SJSA1 (cell line): ENCODE measurements at places on chromosomes 6 and 20.

- no peak for DNase-seq
Observed at GRCh38 chr20:36988494-36988966, 37.0 kb upstream of the SAMHD1 start.

DNA sequence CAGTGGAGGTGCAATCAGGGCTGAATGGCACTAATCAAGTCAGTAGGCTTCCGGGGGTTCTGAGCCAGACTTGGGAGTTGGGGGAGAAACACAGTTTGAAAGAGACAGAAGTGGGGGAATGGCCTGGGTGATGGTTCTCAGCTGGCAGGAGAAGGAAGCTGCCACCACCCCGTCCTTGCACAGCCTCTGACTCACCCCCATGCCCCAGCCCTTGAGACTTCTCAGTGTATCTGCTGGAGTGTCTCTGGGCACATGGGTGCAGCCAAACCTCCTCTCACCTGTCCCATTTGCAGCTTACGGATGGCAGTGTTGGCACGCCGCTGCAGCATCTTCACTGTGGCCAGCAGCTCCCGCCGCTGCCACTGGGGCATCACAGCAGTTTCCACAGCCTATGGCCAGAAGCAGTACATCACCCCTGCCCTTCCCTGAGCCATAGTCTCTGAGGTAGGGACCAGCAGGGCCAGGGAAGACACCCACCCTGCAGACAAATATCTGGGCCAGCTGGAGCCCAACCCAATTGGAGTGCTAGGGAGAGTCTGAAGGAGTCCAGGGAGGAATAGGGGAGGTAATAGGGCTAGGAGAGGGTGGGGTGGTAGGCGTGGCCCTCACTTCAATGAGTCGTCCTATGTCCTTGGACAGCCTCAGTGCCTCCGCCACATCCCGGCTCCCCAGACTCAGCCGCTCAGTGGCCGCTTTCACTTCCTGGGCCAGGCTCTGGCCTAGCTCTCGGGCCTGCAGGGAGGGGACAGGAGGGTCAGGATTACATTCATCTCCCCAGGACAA, 11.2 kb downstream of the AARS2 start:
- DNase-seq = no peak

DNA sequence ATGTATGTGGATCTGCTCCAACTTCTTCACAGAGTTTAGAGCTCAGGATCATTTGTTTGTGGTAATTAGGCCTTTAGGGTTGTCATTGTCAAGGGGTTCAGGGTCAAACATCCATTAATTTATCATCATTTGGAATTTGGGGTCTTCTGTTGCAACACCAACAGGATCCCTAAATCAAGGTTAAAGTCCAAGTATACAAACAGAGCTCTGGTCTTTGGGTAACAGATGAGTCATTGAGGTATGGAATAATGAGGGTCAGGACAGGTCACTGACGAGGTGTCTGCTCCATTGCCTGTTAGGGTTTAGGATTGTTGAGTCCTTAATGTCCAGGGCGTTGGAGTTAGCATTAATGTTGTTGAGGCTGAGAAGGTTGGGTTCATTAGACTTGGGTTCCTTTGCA, 47.6 kb downstream of the PRND start:
- no peak for DNase-seq

DNA sequence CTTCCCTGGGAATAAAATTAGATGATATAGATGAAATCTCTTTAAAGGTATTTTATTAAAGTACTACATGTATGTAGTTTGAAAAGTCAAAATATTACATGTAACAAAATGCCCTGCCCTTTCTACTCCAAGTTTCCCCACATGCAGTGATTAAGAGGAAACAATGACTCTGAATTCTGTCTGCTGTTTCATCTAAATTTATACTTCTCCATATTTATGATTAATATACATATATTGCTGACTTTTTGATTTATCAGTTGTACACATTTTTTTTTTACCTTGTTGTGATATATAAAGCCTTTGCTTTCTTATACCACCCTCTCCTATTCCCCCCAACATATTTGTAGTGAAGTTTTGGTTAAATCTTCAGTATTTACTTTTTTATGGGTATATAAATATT, 127.9 kb downstream of the ZFAND3 start:
- DNase-seq = no peak

DNA sequence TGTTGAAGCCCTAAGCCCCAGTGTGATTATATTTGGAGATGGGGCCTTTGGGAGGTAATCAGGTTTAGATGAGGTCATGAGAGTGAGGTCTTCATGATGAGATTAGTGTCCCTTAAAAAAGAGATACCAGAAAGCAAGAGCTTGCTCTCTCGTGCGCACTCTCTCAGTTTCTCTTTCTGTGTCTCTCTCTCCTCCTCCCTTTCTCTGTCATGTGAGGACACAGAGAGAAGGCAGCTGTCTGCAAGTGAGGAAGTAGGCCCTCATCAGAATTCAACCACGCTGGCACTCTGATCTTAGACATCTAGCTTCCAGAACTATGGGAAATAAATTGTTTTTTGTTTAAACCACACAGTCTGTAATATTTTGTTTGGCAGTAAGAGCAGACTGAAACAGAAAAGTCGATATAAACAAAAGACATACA, 180.5 kb downstream of the IBTK start:
- no peak for DNase-seq

DNA sequence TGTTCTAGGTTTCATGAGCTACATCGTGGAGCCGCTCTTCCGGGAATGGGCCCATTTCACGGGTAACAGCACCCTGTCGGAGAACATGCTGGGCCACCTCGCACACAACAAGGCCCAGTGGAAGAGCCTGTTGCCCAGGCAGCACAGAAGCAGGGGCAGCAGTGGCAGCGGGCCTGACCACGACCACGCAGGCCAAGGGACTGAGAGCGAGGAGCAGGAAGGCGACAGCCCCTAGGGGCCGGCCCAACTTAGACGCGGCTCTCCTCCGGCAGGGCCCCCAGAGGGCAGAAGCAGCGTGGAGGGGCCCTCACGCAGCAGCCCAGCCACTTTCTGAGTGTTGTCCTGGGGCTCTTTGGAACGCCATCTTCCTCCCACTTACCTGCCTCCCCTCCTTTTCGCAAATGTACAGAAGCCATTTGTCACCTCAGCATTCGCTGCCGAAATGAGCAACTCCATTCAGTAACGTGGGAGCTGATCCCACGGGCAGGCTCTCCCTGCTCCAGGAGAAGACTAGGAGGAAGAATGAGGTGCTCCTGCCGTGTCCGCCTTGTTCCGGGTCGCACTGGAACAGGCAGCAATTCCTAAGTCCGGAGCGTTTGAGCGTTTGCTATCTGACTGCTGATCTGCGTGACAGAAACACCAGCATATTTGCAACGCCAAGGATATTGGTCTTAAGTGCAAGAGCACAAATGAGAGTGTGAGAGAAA, 58.4 kb downstream of the MTFR2 start:
- DNase-seq = no peak

DNA sequence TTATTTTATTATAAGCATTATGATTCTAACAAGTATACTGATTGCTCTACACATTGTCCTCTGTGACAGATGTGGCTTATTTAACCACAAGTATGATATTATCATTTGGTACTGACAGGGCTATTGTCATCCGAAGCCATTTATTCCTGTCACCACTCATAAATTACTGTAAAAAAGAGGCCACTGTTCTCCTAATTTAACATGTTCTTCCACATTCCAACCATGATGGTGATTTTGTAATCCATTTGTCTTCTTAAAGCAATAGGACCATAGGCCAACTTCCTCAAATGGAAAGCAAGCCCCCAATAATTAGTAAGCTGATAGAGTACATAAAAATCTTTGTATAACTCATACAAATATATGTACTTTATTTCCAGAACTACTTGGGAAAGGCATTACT, 50.6 kb downstream of the FUT9 start:
- no peak for DNase-seq

- DNase-seq = no peak
Observed at GRCh38 chr6:72212686-72213085, 326.3 kb downstream of the RIMS1 start.

DNA sequence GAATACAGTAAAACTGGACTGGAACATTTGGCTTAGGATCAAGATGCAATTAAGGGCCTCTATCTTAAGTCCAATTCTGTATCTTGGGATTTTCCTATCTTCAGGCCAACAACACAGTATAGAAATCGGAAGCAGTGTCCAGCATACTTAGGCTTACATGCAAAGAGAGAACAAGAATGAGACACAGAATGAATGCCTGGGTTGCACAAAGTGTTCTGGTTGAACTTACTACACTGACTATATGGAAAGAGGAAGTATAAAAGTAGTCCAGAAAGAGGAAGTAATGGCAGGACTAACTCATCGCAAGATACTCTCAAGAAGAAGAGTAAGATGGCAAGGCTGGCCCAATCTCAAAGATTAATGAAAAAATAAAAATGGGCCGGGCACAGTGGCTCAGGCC, 87.6 kb downstream of the BTBD9 start:
- no peak for DNase-seq

DNA sequence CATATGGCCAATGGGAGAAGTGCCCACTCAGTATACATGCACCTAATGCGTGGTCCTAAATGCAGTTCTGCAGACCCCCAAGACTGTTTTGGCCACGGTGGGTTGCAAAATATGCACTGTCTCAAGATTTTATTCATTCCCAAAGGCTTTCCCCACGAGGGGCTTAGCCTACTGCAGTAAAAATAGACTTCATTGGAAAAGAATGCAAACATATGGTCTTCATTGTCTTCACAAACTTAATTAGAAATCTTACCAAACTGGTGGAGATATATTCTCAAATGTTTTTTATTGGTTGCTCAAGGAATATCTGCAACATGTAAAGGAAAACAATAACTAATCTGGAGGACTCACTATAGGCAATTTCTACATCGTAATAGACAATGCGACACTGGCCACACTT, 31.6 kb upstream of the PRL start:
- DNase-seq = peak; percentile 48

- no peak for DNase-seq
Observed at GRCh38 chr20:34155836-34156235, 43.8 kb upstream of the EIF2S2 start.

GRCh38 chr20:18790787-18791186, 22.8 kb upstream of the SCP2D1 start:
- DNase-seq = no peak

DNA sequence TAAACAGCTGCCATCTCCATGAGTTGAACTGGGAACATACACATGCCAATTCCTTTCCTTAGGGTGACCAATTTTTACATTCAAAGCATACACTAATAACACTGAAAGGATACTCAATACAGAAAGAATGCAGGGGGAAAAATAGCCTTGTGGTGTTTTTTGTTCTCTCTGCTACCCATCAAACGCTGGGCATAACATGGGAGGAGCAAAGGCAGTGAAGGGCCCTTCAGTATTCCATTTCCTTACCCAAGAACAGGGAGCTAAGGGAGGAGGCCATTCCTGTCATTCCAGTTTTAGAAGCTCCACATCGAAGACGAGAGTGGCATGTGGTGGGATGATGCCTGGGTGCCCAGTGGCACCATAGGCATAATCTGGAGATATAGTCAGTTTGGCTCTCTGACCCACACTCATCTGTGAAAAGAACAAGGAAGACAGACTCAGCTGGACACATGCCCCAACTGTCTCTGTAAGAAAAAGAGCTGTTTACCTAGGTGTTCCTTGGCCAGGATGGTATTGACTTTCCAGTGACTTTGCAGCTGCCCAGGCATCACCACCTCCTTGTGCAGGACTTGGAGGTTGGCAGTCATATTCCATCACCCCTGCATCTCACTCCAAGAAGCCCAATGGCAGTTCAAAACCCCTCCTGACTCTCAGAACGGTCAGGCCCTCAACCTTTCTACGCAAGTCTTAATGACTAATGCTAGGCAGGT, 20.9 kb downstream of the FKBP1A start:
- DNase-seq = peak; percentile 16

GRCh38 chr6:129209355-129209754, 326.4 kb downstream of the LAMA2 start:
- no peak for DNase-seq

GRCh38 chr20:34560614-34561013, 2.1 kb downstream of the MAP1LC3A start:
- no peak for DNase-seq

- no peak for DNase-seq
Observed at GRCh38 chr6:132888701-132889100, 74.3 kb downstream of the RPS12 start.

DNA sequence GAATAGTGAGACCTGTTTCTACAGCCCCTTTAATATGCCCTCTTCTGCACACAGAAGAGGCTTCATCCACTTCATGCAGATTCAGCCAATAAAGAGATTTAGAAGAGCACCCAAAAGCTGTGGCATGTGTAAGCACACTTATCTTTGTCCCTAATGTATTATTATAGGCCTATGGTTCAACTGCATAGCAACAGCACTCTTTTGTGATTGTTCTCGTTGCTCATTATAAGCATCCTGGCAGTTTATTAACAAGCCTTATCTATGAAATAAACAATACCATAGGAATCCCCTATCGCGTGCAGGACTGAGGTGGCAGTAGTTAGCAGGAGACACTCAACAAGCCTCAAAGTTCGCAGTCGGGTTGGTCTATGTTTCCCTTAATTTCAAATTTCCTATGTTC, 138.5 kb upstream of the BEND6 start:
- DNase-seq = no peak

DNA sequence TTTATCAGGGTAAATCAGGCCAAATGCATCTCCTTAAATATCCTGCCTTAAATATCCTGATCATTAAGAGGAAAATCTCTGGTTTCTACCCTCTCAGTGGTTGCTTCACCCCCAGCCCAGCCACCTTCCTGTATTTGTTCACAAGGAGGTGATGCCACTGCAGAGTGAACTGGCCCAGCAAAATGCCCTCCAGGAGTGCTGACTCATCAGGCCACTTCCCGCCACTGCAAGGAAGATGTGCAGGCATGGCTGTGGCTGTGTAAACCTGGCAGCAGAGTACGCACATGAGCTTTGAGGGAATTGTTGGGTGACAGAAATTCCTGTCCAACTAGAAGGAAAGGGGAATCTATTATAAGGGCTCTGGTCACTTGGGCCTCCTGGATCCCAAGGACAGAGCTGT, 13.8 kb downstream of the NQO2 start:
- peak; percentile 28 for DNase-seq

DNA sequence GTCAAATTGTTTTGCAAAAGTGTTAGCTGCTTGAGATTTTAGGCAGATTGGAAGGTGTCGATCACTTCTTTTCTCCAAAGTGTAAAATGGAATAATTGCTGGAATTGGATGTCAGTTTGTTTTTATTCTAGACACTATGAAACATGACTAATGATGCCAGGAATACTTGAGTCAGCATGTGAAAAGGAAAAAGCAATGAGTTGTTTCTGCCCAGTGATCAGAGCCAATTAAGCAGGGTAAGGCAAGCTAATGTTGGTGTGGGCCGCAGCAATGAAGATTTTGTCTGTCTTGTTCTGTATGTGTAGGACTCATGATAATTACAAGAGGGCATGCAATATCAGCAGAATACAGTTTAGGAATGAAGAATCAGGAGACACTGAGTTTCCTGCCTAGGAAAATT, 110.3 kb downstream of the CARMIL1 start:
- no peak for DNase-seq

DNA sequence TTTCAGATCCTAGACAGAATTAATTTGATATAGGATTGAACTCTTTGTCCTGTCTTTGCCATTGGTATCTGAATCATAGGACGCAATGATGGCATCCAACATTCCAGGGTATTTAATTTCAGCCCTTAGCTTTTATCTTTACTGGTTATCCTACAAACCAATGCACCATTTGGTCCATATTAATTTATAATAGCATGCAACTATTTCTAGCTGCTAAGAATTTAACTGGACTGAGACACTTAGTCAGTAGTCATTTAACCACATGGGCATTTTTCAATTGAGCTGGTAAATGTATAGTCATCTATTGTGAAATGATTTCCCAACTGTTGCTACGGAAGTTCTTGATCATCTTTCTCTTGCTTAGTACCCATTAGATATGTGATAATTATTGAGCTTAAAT, 141.1 kb downstream of the CD164 start:
- no peak for DNase-seq
